ENCODE measurements at places on chromosomes 6 and 20.

DNA sequence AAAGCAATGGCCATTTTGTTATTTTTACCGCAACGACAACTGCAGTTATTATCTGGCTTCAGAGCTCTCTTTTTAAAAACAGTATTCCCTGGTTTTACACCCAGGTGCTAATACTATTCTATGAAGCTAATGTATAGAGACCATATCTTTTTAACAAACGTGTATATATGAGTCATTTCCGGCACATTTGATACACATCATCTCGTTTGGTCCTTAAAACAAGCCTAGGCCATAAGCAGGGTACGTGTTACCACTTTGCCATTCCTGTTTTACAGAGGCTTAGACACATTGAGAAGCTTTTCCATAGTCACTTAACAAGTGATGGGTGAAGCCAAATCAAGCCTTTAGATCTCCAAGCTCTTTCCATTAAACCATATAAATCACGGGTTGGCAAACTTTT, 5.5 kb downstream of the TRAF3IP2 start:
- DNase-seq: no peak

DNA sequence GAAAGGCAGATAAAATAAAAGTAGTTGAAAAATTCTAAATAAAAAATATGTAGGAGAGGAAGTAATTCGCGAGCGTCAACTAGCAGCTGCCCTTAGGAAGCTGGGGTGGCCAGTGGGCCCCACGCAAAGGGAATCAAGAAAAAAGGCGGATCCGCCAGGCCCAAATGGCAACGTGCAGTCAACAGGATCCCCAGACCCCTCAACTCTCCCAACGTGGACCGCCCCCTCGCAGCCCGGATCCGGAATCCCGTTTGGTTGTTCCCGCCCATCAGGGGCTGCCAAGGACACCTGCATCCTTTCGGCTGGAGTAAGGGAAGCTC, 296 bp downstream of the DZANK1 start:
- no peak for DNase-seq

GRCh38 chr6:55675941-55676340, 96.9 kb upstream of the HMGCLL1 start:
- DNase-seq: no peak

DNA sequence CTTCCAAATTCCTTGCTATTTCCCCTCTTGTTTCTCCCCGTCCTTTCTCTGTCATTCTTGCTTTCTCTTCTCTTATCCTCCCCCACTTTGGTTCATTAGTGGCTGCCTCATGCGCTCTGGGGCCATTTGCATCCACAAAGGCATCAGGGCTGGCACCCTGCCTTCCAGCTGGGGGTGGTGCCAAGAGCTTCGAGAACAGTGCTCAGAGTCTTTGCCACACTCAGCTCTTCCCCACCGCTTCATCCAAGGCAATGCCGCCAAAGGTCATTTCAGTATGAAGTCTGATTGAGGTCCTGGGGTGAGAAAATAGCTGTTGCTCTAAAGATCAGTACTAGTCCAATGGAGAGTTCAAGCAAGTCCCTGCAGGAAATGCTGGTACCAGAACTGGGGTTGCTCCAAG, 22.7 kb downstream of the OLIG3 start:
- no peak for DNase-seq

- no peak for DNase-seq
Observed at GRCh38 chr6:110341663-110342596, 16.2 kb downstream of the METTL24 start.

GRCh38 chr6:116398316-116399010, 27.7 kb downstream of the DSE start:
- DNase-seq: no peak

DNA sequence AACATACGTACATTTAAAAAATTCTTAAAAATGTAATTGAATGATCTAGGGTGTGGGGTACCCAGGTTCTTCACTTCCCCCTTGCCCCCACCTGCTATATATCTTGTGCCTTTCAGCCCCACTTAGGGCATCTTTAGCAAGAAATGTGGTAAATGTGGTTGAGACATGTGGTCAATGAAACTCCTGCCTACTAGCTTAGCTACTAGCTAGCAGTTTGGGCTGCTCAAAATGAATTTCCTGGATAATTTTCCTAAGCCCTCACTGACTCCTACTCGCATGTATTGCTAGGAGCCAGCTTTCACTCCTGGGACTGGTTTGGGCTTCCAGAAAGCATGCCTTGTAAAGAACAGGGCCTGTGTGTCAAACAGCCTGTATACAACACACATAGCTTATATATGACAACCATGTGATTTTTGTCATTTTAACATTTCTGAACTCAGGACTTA, 257.3 kb downstream of the ATXN1 start:
- DNase-seq: no peak

GRCh38 chr6:3646616-3647362, 104.7 kb downstream of the PXDC1 start:
- no peak for DNase-seq

- no peak for DNase-seq
Observed at GRCh38 chr6:156068881-156069280, 613.2 kb upstream of the NOX3 start.

DNA sequence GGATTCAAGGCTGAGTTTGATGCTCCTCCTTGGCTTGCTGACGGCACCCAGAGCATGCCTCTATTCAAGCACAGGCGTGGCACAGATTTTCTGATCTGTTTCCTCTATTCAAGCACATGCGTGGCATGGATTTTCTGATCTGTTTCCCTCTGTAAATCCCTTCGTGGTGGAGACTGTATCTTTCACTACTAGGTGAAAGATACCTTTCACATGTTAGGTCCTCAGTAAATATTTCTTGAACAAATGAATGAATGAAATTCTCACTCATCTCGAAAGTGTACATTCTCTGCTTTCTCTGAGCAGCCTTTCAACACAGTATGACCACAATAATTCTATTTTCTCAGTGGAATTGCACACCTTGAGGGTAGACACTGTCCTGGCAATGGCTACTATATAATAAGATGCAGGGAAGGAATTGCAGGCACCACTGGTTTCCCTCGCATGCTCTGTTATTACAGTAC, 72.6 kb upstream of the F13A1 start:
- no peak for DNase-seq

DNA sequence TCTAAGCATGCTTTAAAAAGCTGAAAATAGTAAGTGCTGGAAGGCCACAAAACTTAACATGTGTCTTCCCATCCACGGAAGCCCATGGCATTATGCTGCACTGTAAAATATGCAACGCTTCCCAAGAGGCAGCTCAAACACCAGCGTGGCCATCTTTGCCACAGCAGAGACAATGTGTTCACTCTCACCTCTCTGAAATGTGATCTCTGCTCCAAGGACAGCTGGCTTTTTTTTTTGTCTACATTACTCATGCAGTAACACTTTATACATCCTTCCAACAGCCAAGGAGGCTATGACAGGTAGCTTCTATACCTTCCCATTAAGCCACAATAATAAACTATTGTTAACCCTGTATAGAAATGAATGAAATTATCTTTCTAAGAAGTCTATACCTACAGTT, 49.2 kb downstream of the BLOC1S5 start:
- no peak for DNase-seq

- no peak for DNase-seq
Observed at GRCh38 chr6:8059129-8059528, 5.1 kb downstream of the BLOC1S5 start.

- no peak for DNase-seq
Observed at GRCh38 chr6:139152088-139152891, 17.4 kb downstream of the HECA start.

- DNase-seq: no peak
Observed at GRCh38 chr20:58612121-58612691, 38.9 kb upstream of the STX16 start.

DNA sequence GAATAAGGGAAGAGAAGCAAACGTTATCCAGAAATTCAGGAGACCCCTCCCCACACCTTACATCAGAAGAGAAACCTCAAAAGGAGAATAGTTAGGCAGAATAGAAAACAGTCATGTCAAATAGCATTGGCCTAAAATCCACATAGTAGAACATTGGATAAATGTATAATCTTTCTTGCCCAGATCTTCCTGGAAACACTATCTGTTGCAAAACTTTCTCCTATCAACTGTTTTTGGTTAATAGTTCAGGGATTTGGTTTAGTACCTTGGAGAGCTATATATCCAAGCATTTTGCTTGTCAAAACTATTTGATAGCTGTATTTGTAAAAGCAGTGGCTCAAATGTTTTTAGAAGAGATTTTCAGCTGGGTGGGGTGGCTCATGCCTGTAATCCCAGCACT, 74.3 kb upstream of the PHACTR2 start:
- DNase-seq: no peak

DNA sequence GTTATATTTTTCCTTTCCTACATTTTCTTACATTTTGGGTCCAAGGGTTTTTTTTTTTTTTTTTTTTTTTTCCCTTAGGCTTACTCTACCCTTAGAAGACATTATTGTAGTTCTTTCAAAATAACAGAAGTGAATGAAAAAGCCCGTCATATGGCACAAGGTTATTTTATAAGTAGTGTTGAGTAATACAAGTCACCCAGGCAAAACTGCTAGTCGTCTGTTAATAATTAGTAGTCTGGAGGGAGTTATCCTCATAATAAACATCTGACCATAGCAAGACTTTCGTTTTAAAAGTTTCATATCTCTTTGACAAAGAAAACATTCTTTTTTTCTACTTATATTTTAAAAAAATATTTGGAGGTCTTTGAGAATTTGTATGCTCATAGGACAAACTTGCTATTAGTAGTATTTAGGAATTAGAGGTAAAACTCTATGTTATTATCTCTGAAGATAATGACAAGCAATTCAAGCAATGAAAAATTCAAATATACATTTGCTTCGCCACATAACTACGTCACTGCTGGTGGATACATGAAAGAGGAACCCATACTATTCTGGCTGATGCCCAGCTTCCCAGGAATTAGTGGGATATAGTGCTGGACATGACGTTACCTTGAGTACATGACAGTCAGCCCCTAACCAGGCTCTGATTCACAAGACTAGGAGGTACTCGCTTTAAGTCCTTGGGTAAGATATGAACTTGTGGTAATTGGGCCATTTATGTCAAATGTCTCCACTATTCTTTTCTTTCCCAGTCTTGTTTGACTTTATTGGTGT, 532.8 kb downstream of the GRIK2 start:
- DNase-seq: no peak

Data from activated T-cell treated with anti-CD3 and anti-CD28 coated beads, Interleukin-2, amount 50 U/mL, for 48 hours (primary cell).